ENCODE measurements at places on chromosomes 6 and 20. TPM values are rescaled to one million over a fixed set of nuclear protein-coding genes. Genes with fewer than 3 reads are reported as not detected.

The SRMS gene
- total RNA-seq: not detected

The LY6G5C gene
- total RNA-seq: 1.5 TPM

The KIAA0408 gene
- total RNA-seq: 3.2 TPM

The PLTP gene
- 156 TPM for total RNA-seq

The PAK1IP1 gene
- 11.5 TPM for total RNA-seq

The CALHM4 gene
- total RNA-seq: not detected

The SLC17A1 gene
- not detected for total RNA-seq

The ELOVL2 gene
- total RNA-seq: 2.4 TPM

The SCGN gene
- total RNA-seq: 1.2 TPM

The OLIG3 gene
- total RNA-seq: not detected

The FBXO9 gene
- 54.7 TPM for total RNA-seq

GRCh38 chr6:1364791-1365190, 24.6 kb upstream of the FOXF2 start:
- DNase-seq: no peak

GRCh38 chr6:122568797-122569221, 41.4 kb upstream of the PKIB start:
- no peak for DNase-seq

- no peak for DNase-seq
These were observed 64.0 kb upstream of the SNX9 start for GRCh38 chr6:157759028-157759427.

DNA sequence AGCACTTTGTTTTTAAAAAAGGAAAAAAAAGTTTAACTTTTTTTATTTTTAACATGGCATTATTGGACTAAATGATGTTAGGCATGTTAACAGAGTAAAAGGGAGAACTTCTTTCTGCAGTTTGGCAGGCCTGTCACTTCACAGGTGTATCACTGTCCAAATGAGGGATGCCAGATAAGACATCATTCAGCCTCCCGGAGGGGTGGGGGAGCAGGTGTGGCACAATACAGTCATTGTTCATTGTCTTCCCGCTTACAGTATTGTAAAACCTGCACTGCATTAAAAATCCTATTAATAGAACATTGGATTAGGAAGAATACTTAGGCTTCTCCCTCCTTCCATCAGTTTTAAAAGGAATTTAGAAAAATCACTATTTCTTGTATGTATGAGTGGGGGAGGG, 80.7 kb downstream of the CARMIL1 start:
- DNase-seq: no peak

DNA sequence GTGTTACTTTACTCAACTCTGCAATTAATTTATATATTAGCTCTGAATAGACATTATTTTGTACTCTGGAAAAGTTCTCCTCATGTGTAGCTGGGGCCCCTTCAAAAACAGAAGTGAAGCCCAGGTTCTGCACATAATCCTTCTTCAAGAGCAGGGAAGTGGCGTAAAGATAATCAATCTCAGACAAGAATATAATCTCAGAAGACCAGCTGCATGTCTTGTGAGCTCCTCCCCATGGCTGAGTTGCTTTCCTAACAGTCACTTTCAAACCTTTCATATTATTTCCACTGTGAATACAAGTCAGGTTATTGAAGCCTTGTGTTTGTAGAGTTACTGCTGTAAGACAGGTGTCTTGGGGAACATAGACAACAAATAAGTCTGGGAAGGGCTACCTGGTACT, 691.9 kb downstream of the RFPL4B start:
- DNase-seq: no peak

DNA sequence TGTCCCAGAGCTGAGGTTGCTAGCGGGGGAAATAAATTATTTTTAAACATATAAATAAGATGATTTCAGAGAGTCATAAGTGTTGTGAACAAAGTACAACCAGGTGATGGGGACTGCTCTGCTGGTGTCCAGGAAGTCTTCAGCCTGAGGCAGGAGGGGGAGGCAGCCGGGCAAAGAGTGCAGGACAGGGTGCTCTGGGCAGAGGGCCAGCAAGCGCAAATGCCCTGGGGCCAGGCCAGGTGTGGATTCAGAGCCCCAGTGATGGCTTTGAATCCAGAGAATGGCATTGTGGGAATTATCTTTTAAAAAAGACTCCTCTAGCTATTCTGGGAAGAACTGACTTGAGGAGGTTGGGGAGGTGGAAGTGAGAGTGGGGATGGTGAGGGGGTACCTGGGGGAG, 1.6 kb downstream of the CLPSL1 start:
- DNase-seq: no peak

DNA sequence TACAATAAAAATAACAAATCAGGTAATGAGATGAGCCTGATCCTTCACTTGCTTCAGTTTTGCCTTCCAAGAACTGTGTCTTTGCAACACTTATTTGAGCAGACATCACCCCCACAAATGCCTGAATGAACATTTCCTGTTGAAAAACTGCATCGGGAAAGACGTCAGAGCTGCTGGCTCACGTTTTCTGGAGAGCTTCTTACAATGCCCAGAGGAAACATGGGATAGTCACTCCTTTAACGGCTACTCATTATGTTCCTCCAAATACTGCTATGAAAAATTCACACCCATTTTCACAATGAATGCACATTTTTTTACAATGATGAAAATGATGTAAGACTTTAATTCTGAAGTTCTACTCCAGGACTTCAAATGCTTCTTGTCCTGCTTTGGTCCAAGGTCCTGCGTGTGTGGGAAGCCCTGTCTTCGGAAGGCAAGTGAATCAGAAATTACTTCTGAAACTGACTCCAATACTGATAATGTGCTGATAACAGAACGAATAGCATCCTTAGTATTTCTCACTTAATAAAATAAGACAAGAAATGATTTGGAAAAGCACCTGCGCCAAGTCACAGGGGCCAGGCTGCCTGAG, 238.0 kb downstream of the ANKRD60 start:
- no peak for DNase-seq

DNA sequence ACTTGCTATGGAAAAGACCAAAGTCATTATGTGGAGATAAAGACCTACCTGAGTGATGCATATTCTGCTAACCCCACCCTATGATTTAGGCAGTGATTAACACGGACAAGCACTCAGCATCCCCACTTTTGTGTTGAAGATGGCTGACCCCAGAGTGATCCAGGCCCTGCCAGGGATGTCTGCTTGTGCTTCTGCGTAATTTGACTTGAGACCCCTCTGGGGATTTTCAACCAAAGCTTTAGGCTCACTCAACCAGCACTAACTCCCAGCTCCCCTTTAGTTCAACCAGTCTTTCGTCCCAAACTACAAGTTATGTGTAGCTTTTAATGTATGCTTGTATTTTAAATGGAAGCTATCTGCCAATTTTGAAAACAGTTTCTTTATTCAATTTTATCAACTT, 538.0 kb upstream of the ID4 start:
- no peak for DNase-seq

DNA sequence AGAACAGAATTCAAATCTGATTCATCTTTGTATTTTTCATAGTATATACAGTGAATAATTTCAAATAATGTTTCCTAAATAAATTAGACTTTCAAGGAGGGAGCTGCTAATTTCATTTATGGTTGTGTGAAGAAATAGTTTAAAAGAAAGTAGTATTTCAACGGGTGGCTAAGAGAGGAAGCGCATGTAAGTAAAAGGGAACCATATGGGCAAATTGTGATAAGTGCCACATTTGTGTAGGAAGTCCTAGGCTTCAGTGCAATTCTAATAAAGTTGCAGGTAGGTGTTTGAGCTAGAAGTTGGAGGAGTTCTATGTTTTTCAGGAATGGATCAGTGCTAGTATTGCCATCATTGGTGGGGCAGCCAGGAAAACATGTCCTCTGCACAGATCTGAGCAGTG, 178.8 kb upstream of the PRDM1 start:
- DNase-seq: no peak

GRCh38 chr6:96721227-96721626, 116.0 kb downstream of the GPR63 start:
- no peak for DNase-seq

- DNase-seq: no peak
These were observed 242.3 kb upstream of the PREP start for GRCh38 chr6:105645156-105645555.

DNA sequence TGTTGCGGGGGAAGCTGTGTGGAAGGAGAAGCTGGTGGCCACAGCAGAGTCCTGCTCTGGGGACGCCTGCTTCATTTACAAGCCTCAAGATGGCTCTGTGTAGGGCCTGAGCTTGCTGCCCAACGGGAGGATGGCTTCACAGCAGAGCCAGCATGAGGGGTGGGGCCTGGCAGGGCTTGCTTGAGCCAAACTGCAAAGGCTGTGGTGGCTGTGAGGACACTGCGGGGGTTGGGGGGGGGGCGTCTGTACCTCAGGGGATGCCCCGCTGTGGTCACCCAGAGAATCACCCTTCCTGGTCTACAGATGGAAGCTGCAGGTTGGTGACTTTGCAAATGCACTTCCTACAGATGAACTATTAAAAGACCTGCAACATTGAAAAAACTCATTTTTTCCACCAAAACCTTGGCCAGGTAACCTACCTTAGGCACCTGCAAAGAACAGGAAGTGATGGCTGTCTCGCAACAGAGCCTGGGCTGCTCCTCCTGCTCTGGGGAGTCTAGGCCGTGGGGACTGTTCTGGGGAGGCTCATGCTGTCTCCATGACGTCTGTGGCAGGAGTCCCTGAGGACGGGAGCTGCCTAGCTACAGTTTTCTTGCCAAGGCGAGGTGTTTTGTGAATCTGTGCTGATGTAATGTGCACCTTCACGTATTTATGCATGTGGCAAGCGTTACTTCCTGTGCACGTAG, 7.3 kb downstream of the NPBWR2 start:
- DNase-seq: no peak

GRCh38 chr6:163404825-163405265, 9.7 kb upstream of the QKI start:
- no peak for DNase-seq

- no peak for DNase-seq
These were observed 10.5 kb downstream of the EYA4 start for GRCh38 chr6:133251688-133252087.
